ENCODE measurements at places on chromosomes 5 and 9.
A peak's percentile ranks its signal among the peaks of the same experiment; 100 is the strongest.

DNA sequence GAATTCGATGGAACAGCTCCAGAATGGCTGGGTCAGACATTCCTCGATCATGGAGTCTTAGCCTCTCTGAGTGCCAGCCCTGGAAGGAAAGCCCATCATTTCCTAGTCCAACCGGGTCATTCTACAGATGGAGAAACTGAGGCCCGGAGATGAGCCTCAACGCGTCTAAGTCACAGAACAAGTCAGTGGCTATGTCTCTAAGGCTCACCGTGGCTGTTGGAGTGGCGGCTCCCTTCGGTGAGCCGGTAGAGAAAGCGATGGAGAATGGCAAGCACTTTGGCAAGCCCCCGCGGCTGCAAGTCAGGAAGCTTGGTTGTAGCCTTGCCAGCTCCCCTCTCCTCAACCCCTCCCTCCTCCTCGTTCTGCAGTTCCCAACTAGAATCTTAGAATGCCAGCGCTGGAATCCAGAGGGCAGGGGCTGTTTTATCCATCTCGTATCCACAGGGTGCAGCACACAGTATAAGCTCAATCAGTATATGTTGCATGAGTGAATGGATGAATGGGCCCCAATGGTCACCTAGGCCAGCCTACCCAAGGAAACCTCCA lies 438 bp upstream of the ARSI start:
- no peak for DNase-seq

DNA sequence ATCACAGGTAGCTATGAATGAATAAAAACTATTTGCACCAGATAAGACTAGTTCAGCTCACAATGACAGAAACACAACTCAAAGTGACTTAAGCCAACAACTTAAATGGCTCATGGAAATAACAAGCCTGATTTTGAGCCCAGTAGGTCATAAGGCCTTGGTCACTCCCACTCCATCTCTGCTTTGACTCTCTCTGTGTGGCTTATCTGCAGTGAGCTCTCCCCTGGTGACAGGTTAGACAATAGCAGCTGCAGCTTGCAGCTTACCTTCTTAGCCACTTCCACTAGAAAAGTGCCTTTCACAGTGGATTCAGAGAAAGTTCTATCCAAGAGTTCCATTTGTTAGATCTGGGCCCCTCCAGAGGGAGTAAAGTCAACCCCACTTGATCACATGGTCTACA lies 315.7 kb downstream of the RAB3C start:
- DNase-seq = no peak

- peak; percentile 85 for DNase-seq
Measured at GRCh38 chr9:33106827-33107621, 30.6 kb upstream of the SMU1 start.

- DNase-seq = no peak
Measured at GRCh38 chr9:99607842-99608448, 213.7 kb upstream of the NR4A3 start.

DNA sequence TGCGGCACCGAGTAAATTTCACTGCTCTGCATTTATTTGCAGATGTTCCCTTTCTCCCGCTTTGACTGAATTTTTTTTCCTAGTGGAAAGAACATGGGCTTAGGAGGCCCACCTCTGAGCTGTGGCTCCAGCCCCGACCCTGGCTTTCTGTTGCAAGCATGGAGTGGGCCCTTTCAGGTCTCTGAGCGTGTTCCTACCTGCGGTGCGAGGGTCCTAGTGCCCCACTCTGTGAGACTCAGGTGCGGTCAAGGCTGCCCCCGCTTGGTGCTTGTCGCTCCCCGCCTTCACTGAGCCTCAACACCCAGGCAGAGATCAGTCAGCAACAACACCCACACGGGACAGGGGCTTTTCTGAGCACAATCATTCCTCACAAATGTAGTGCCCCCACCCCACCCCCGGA lies 32.0 kb downstream of the SLC6A3 start:
- DNase-seq = no peak

- no peak for DNase-seq
Measured at GRCh38 chr5:93329756-93330155, 251.3 kb downstream of the NR2F1-AS1 start.

GRCh38 chr5:98275980-98276379 lies 497.5 kb upstream of the RGMB start:
- no peak for DNase-seq

- no peak for DNase-seq
Measured at GRCh38 chr5:98785244-98785643, 11.8 kb downstream of the RGMB start.

DNA sequence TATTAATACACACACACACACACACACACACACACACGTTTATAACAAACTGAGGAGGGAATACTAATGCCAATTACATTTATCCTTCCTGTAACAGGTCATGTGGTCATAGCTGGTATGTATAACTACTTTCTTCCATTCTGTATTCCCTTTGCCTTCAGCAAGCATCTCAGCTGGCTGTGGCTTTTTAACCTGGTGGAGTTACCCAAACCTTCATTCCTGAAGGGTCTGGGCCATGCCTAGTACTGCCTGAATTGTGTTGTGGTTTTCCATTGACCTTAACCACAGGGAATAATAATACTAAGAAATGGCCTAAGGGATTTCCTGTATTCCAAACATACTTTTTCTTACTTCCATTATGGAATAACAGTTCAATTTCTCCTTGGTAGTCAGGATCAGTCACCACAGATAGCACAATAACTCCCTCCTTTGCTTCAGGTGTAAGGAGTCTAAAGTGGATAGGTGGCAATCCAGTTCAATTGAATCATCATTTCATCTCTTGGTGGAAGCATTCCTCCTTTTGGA lies 222.2 kb upstream of the MEF2C start:
- DNase-seq = no peak

DNA sequence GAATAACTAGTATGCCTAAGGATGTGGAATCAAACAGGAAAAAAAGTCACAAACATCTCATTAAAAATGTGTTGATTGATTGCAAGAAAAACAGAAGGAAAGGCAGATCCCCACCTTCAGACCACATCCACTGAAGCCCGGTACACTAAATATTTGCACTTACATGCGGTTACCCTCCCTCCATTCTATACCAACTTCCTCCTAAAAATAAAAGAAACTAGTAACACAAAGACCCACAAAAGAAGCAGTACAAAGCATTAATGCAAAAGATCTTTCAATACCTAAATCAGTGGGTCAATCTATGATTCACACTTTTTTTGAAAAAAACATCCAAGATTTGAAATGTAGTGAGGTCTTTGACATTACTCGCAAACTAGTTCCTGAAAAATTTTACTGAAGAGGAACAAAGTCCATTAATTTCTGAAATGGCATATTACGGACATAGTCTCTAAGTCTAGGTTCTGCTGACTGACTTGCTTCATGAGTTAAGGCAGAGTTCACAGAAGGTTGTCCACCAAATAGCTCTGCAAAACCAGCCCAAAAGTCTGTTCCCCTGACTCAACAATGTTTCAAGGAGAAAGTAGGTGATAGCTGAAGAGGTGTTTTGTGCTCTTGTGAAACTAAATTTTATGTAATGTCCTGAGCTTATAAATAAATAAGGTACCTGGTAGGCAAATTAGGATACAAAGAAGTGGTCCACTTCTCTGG lies 100.7 kb downstream of the PAM start:
- DNase-seq = no peak

DNA sequence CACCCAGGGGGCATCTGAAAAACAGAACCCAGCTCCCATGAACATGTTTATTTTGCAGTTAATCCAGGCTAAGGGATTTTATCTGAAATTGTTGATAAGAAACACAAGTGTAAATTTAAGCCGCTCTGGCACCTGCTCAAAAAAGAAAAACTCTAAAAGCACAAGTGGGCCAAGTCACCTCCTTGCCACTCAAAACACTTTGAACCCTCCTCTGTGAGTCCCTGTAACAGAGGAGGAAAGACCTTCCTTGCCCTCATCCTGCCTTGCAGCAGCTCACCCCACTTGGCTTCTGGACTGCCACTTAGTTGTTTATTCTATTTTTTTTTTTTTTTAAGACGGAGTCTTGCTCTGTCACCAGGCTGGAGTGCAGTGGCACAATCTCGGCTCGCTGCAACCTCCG lies 39.5 kb downstream of the FAM78A start:
- DNase-seq = no peak

- DNase-seq = no peak
Measured at GRCh38 chr5:87754009-87754757, 341.5 kb upstream of the CCNH start.
